GM23338 (cell line): ENCODE measurements at places on chromosomes 3 and 15.

DNA sequence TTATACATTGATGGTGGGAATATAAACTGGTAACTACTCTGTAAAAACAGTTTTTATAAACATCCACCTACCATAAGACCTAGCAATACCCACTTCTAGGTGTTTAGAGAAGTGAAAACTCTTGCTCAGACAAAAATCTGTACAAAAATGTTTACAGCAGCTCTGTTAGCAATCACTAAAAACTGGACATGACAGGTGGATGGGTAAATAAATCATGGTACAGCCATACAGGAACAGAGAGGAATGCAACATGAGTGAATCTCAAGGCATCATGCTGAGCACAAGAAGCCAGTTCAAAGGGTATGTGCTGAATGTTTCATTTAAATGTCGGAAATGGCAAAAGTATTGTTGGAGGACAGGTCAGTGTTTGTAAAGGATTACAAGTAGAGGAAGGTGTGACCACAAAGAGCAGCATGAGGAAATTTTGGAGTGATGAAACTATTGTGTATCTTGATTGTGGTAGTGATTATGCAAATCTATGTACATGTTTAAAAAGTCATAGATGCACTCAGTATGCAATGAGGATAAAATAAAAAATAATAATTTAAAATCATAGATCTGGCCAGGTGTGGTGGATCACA lies 2.8 kb upstream of the RNU5A-1 start:
- H3K4me1 ChIP-seq = no peaks in the 10 kb centered on the region
- H3K4me3 ChIP-seq = no peak overlapping the region
- H3K27ac ChIP-seq = no peak overlapping the region
- no peaks in the 10 kb centered on the region for H3K36me3 ChIP-seq
- DNase-seq = no peak
- peaks cover 6% of the 10 kb centered on the region for H3K27me3 ChIP-seq

GRCh38 chr3:177126015-177126773 lies 71.1 kb downstream of the TBL1XR1 start:
- no peaks in the 10 kb centered on the region for H3K36me3 ChIP-seq
- no peak for DNase-seq
- no peaks in the 10 kb centered on the region for H3K27me3 ChIP-seq
- H3K4me3 ChIP-seq = no peak overlapping the region
- H3K27ac ChIP-seq = no peak overlapping the region

DNA sequence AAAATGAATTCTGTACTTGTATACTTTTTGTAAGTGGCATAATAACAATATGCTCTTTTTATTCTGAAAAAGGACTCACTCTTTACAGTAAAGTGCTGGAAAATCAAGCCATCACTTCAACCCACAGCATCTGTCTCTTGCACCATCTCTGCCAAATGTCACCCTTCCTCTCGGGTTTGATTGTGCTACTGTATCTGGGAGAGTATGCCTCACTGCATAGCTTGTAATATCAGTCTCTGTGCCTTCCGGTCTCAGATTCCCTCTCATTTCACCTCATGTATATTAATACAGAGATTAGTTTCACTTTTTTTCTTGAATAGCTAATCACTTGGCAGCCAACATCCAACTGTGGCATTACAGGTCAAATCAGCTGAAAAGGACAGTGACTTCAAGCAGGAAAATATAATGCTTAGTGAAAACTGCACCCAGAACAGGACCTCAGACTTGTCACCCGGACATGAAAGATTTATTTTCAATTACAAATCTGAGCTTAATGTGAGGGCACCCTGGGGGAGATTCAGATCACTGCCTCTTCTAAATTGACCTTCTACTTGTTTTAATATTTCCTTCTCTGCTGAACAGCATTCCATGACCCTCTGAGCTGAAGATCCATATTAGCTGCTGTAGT lies 605.8 kb upstream of the NAALADL2 start:
- H3K36me3 ChIP-seq = no peaks in the 10 kb centered on the region
- no peak for DNase-seq
- no peak overlapping the region for H3K4me3 ChIP-seq
- H3K4me1 ChIP-seq = no peaks in the 10 kb centered on the region
- no peaks in the 10 kb centered on the region for H3K27me3 ChIP-seq

GRCh38 chr3:15052335-15053242 lies 12.5 kb downstream of the MRPS25 start:
- H3K4me3 ChIP-seq = no peak overlapping the region
- H3K36me3 ChIP-seq = peaks cover 42% of the 10 kb centered on the region
- no peaks in the 10 kb centered on the region for H3K27me3 ChIP-seq
- H3K27ac ChIP-seq = no peak overlapping the region

GRCh38 chr3:146246526-146246925 lies 4.4 kb downstream of the PLSCR4 start:
- no peak overlapping the region for H3K4me3 ChIP-seq
- peaks cover 9% of the 10 kb centered on the region; the same call in 1 of the 2 replicates for H3K27me3 ChIP-seq
- 0 out of 2 replicates have a peak, but pooled peaks cover 4% of the 10 kb centered on the region for H3K4me1 ChIP-seq
- DNase-seq = no peak

DNA sequence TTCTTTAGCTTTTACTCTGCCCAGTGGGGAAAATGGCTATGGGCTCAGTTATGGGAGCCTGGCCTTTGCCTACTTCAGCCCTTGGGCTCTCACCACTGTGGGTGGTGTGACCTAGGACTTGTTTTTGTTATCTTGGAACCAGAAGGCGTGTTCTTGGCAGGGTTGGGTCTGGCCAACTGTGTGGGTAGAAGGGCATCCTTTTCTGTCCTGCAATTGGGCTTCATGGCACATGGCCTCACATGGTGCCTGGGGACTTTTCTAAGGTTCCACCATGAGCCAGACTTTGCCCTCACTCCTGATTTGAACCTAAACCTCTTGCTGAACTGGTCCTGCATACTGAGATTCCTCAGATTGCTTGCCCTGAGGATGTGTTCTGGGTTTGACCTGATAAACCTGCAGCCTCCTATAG lies 1.7 kb downstream of the GLYCTK start:
- DNase-seq = no peak
- no peaks in the 10 kb centered on the region for H3K27me3 ChIP-seq
- no peaks in the 10 kb centered on the region for H3K36me3 ChIP-seq
- H3K4me1 ChIP-seq = peaks cover 13% of the 10 kb centered on the region; the same call in 1 of the 2 replicates
- H3K4me3 ChIP-seq = no peak overlapping the region
- no peak overlapping the region for H3K27ac ChIP-seq
